IPS DF 6.9 (cell line): ENCODE measurements at places on chromosomes 16 and 17.

DNA sequence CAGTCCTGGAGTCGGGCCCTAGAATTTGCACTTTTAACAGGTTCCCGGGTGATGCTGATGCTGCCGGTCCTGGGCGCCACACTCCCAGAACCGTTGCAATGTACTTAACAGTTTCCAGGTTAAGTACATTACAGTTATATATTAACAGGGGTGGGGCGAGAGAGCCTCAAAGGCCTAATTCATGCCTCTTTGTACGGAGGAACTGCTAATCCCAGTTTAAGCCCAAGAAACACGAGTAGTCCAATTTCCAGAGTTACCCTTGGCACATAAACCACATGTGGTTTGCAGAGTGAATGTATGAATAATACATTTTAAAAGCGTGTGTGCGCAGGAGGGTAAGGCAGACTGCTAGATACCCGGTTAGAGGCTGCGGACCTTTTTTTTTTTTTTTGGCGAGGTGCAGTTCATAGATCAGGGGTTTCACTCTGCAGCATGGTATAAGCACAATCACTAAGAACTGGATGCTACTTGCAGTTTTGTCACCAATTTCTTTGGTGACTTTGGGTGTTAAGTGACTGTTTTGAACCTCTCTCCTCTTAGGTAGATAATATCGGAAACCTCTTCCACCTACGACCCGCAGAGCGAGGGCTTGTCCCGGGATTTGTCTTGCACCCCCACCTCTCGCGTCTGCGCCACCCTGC, 713 bp downstream of the COX11 start:
- DNase-seq, result no peak

GRCh38 chr16:4874666-4875065, 27.4 kb downstream of the UBN1 start:
- DNase-seq, result no peak

GRCh38 chr17:40340880-40341807, 23.4 kb downstream of the GJD3 start:
- no peak for DNase-seq

GRCh38 chr17:57784226-57784895, 39.3 kb upstream of the CCDC182 start:
- no peak for DNase-seq

- DNase-seq, result no peak
These were observed 13.8 kb upstream of the ZNF423 start for GRCh38 chr16:49869731-49870130.

GRCh38 chr17:33661975-33662374, 368.9 kb upstream of the ASIC2 start:
- no peak for DNase-seq

- DNase-seq, result no peak
These were observed 17.9 kb downstream of the UTP4 start for GRCh38 chr16:69150146-69150865.

DNA sequence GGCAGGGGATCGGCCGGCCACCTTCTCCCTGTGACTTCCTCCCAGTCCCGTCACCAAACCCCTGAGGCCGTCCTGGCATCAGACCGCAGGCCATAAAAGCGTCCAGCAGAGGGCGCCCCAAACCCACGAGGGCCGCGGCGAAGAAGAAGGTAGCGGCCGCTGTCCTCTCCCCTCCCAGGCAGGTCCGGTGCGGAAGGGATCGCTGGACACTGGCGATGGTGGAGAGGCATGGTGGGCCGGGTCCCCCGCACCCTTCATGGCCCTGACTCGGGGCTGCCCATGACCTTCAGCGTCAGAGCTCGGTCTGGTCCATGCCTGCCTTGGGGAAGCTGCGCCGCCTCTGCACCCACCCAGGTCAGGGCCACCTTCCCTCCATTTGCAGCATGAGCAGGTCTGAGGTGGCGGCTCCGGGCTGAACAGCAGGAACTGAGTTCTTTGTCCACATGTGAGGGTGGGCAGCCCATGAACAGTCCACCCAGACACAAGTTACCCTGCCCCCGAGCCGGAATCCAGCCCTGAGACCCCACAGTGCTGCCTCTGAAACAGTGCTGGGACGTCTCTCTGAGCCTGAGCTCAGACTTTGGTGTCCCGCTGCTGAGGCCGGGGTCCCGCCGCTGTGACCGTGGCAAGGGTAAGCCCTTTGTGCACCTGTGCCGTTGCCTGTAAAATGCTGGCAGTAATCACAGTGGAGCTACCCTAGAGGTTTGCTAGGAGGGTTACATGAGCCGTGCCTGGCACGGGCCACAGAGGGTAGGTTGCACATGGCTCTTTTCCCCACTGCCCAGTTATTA, 40.8 kb upstream of the CMIP start:
- peak; percentile 61 for DNase-seq

GRCh38 chr16:75494184-75494583, 1.1 kb downstream of the CHST6 start:
- no peak for DNase-seq

GRCh38 chr17:7403043-7403726, 712 bp downstream of the TMEM256 start:
- no peak for DNase-seq

DNA sequence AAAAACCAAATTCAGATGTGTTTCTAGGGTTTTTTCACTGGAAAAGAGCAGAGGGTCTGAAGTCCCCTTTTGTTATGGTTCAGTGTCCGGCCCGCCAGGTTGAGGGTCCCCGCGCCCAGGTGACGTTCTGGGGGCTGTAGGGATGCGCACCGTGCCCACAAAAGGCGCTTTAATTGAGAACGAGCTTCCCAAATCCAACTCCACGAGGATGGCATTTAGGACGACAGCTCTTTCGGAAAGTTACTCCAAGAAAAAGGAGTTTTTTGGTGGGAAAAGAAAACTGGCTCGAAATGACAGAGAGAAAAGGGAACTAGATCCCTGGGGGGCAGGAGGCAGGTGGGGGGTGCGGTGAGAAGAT, 15.9 kb upstream of the ZFHX3 start:
- DNase-seq, result no peak

GRCh38 chr16:14088155-14088753, 17.1 kb downstream of the MRTFB start:
- DNase-seq, result no peak

- DNase-seq, result no peak
These were observed 13.3 kb downstream of the MPRIP start for GRCh38 chr17:17055286-17056155.

DNA sequence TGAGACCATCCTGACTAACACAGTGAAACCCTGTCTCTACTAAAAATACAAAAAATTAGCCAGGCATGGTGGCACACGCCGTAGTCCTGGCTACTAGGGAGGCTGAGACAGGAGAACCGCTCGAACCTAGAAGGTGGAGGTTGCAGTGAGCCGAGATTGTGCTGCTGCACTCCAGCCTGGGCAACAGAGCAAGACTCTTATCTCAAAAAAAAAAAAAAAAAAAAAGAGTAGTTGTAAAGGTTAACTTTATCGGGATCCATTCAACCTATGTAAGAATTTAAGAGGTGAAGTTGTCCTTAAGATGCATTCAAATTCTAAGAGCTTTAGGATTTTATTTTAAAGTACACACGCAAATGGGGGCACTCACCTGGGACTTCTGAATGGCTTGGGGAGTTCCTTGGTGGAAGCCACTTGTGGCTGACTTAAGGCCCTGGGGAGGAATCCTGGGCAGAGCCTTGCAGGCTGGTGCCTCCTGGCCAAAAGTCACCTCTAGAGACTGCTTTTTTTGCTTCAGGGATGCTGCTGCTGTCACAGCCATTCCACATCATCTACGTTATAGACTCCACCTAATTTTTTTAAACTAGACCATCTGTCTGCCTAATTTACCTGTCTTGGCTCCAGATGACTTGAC, 3.3 kb downstream of the CTCF start:
- DNase-seq, result no peak

DNA sequence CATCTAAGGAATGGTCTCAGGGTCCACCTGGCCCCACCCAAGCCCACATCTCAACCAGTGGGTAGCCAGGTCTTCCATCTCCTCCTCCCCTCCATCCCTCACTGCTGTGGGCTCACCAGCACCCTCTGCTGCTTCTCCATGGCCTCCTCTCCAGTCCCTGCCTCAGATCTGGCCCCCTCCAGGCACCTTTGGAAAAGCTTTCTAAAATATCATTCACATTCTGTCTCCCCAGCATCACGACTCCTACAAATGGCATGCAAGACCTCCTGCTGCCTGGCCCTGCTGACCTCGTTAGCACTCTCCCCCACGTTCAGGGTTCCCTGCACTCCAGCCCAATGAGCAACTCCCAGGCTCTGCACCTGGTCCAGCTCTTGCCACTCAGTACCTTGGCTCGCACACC, 13.7 kb downstream of the GLP2R start:
- no peak for DNase-seq

- DNase-seq, result no peak
These were observed 88.7 kb upstream of the CCL2 start for GRCh38 chr17:34166352-34166751.
